ENCODE measurements at places on chromosomes 2 and 18.

DNA sequence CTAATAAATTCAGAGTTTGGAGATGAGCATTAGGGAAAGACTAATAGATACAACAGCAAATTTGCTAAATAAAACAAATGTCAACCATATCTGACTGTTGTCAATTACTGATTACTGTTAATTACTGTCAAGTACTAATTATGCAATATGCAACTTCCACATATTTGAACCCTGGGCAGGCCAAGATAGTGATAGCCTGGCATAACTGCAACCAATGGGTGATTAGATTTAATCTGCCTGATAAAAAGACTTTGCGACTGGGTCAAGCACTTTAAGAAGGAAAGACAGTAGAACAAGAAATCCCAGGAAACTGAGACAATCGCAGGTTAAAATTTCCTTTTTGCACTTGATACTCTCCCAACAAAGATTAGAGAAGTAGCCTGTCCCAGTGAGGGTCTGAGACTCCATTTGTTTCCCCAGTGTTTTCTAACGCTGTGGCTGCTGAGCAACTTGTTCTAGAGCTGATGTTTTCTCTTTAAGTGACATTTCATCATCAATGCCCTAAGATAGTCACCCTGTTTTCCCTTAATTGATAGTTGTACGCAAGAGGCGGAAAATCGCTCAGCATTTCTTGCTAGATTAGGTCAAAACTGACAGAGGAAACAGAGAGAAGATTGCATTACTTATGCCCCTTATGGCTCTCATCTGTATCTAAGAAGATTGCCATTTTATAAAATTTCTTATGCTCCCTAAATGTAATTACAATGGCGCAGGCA, 17.8 kb downstream of the ARHGAP15 start:
- no peak for DNase-seq

GRCh38 chr2:222295368-222296062, 3.3 kb downstream of the PAX3 start:
- no peak for DNase-seq

- DNase-seq, result no peak
Observed at GRCh38 chr18:53911200-53911599, 313.3 kb downstream of the MBD2 start.

- no peak for DNase-seq
Observed at GRCh38 chr2:177553176-177553884, 160.8 kb downstream of the AGPS start.

- DNase-seq, result no peak
Observed at GRCh38 chr2:100359576-100359975, 37.3 kb upstream of the LONRF2 start.

DNA sequence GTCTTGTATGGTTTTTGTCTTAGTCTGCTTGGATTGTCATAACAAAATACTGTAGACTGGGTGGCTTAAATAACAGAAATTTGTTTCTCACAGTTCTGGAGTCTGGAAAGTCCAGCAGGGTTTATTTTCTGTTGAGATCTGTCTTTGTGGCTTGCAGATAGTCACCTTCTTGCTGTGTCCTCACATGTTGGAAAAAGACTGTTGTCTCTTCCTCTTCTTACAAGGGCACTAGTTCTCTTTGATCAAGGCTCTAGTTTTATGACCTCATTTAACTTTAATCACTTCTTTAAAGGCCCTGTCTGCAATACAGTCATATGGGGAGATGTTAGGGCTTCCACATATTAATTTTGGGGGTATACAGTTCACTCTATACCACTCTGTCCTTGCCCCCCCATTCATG, 56.5 kb downstream of the NBEAL1 start:
- no peak for DNase-seq

DNA sequence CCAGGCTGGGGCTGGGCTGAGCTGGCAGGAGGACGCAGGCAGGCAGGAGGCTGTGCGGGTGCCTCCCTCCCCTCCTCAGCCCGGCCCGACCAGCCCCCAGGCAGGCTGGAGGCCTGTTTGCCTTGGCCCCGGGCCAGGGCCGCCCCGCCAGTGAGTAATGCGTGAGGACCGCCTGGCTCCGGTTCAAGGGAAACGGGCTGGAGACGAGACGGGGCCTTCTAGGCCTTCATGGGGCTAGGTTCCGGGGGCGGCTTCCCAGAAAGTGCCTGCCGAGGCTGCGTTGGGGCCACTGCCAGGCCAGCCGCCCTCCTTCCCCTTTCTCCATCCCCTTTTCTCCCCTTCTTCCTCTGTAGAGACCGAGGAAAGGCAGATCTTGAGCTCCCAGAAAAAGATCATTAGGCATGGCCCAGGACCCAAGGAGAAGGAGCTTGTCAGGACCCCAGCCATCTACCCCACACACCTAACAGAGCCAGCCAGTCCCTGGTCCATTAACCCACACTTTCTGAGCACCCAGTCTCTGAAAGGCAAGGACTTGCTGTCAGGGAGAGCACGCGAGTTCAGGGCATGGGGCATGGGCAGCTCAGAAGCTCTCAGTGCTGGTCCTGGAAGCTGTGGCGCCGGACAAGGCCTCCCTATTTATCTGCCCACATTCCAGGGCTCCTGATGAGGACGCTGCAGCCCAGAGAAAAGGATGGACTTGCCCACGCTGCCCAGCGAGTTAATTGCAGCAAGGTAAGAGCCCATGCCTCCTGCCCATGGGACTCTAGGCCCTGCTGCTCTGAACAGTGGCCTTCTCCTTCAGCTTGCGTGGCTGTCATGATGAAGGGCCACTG, 48.5 kb downstream of the SMAD7 start:
- peak; percentile 49 for DNase-seq

DNA sequence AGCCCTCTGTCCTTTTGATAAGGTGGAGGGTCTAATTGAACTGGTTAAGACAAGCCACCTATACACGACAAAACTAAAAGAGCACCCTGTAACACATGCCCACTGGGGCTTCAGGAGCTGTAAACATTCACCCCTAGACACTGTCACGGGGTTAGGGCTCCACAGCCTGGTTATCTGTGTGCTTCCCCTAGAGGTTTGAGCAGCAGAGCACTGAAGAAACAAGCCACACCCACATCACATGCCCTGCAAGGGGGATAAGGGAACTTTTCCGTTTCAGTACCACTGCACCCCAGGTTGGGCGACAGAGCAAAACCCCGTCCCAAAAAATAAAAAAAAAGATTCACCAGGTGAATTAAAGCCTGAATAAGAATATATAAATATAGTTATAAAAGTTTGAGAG, 913.7 kb upstream of the ACVR2A start:
- DNase-seq, result no peak

DNA sequence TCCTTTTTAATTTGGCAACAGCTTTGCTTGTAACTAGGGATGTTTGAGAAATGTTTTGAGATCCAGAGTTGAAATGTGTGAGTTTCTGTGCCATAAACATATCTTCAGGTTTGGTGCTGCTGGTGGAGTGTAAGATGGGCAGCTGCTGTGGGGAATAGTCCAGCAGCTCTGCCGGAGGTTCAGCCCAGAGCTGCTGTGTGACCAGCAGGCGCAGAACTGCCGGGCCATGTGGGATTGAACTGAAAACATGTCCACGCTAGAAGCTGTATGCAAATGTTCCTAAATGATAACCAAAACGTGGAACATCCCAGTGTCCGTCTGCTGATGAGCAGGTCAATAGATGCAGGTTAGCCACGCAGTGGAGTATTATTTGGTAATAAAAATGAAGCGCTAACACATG, 99.6 kb downstream of the DGKD start:
- no peak for DNase-seq

DNA sequence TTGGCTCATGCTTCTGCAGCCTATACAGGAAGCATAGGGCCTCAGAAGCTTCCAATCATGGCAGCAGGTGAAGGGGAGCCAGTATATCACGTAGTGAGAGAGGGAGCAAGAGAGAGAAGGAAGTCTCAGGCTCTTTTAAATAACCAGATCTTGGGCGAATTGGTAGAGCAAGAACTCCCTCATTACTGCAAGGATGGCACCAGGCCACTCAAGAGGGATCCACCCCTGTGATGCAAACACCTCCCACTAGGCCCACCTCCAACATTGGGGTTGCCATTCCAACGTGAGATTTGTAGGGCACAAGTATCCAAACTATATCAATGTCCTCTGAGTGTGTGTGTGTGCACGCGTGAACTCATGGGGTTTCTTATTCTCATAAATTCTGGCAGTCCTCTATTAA, 37.6 kb upstream of the RMP24 start:
- DNase-seq, result no peak

DNA sequence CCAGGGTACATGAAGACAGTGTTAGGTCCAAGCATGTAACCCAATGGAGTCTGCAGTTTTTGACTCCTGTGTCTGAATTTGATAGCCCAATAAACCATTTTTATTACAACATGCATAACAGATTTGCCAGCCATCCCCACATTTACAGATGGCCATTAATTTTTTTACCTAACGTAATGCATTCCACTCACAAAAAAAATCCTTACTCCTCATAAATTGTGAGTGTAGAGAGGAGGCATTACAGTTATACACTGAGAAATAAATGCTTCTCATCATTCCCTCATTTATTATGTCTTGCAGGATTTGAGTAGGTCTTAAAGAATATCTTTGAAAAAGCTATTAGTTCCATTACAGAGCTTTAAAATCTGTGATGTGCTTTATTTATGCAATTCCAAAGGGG, 193.8 kb downstream of the CMPK2 start:
- DNase-seq, result no peak

DNA sequence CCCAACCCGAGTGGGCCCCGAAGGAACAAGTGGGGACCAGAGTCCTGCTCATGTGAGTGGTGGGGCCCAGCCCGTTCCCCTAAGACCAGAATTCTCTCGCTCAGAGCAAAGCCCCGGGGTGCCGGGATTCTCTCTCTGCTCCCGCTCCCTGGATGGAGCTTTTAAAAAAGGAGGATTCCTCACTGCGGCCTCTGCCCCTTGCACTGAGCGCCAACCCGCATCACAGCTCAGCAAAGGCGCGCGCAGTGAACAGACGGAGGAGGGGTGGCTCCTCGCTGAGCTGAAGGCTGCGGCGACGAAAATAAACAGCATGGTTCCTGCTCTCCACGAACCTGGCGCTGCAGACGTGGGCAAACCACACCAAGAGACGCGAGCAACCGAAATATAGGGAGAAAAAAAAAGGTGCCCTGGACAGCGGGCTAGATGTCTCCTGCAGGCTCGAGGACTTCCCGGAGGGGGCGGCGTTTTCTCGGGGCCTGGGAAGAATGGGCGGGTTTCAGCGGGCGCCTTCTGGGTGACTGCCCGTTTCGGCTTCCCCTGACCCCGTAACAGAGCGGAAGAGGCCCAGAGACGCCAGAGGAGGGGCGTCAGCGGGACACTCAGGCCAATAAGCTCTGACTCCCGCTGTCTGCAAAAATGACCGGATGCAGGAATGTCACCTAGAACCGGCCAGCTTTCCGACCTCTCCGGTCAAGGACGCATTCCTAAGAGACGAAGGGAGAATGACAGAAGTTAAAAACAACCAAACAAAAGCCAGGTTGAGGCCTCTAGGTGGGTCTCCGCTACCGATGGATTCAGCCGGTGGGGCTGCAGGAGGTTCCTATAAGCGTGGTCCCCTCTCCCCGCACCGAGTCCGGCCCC, 819 bp upstream of the KLF11 start:
- peak; percentile 33 for DNase-seq

GRCh38 chr2:51103205-51103604, 71.3 kb upstream of the NRXN1 start:
- DNase-seq, result peak; percentile 6

GRCh38 chr2:11652553-11652952, 17.4 kb downstream of the NTSR2 start:
- DNase-seq, result no peak

GRCh38 chr2:2826209-2826551, 495.1 kb upstream of the MYT1L start:
- no peak for DNase-seq

GRCh38 chr2:64267699-64268098, 123.5 kb upstream of the PELI1 start:
- no peak for DNase-seq

DNA sequence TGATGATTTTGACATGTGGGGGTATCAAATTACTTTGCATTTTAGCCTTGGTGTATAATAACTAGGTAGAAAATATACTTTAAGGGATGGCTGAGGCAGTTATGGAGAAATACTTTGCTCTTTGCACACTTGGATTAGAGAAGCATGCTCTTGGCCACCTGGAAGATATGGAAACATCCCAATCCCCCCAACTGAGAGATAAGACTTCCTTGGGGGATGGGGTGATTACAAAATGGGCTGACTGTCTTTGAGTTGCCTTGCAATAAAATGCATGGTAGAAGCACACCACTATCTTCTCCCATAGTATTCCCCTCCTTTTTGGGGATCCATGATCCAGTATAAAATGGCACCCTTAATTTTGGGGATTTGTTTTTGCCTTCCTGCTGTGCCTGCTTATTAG, 15.1 kb upstream of the FAM98A start:
- DNase-seq, result no peak

GRCh38 chr18:59787998-59788790, 91.0 kb upstream of the CCBE1 start:
- DNase-seq, result no peak

GRCh38 chr2:39109537-39109936, 11.3 kb downstream of the SOS1 start:
- no peak for DNase-seq

- peak; percentile 2 for DNase-seq
Observed at GRCh38 chr18:40258311-40258710, 1696.7 kb upstream of the PIK3C3 start.

- DNase-seq, result no peak
Observed at GRCh38 chr2:23636426-23636825, 251.4 kb downstream of the KLHL29 start.

DNA sequence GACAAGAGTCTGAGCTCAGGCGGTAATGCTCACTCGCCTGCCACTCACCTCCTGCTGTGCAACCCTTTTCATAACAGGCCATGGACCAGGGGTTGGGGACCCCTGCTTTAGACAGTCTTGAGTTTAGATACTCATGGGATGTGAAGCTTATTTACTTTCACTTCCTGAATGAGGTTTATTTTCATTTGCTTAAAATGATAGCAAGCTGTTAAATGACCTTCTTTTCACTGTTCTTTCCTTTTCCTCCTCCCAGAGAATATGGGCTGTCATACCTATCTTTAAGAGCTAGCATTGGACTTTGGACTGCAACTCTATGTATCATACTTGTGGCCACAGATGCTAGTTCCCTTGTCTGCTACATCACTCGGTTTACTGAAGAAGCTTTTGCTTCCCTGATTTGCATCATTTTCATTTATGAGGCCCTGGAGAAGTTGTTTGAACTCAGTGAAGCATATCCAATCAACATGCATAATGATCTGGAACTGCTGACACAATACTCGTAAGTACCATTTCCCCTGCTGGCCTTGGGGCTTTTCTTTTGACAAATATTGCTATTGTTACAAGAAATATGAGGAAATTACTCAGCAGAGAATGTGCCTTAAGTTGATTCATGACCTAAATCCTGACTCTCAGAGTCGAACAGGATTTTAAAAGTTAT, 168.5 kb downstream of the DPP4 start:
- peak; percentile 15 for DNase-seq

GRCh38 chr2:201831469-201831868, 25.1 kb downstream of the CDK15 start:
- no peak for DNase-seq

GRCh38 chr18:12990123-12990475, 1.1 kb upstream of the CEP192 start:
- DNase-seq, result peak; percentile 16

DNA sequence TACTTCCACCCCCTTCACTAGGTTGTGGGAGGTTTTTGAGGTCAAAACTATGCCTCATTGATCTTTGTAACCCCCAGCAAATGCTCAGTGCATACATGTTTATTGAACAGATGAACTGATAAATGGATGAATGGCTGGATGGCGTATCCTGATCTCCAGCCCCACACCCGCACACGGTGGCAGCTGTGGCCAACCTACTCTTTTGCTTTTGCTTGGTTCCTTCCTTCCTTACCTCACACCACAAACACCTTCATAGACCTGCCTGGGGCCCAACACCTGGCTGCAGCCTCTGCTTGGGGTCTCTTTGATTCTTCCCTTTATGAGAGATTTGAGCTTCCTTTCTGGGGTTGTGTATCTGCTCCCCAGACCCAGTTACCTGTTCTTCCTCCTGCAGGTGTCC, 25.9 kb downstream of the SPP2 start:
- no peak for DNase-seq
